Anterior cingulate cortex (tissue), 58 donors: ENCODE measurements at places on chromosomes 13 and 19.

GRCh38 chr13:43569658-43570057 is 217.1 kb downstream of the ENOX1 start:
- DNase-seq, result no peak

DNA sequence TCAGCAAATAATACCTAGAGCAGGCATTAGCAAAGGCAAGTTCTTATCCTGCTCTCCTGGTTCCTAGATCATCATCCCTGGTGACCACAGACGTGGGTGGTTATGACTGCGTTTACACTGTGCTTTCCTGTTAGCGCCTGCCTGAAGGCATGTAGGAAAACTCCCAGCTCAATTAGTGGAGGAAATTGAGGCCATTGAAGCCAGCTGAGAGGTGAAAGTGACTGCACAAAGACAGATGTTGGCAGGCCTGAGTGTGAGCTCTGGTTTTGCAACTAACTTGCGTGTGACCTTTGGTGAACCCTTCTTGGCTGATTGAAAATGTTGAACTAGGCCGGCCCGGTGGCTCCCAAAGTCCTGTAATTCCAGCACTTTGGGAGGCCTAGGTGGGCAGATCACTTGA is 17.5 kb upstream of the NWD1 start:
- DNase-seq, result no peak

DNA sequence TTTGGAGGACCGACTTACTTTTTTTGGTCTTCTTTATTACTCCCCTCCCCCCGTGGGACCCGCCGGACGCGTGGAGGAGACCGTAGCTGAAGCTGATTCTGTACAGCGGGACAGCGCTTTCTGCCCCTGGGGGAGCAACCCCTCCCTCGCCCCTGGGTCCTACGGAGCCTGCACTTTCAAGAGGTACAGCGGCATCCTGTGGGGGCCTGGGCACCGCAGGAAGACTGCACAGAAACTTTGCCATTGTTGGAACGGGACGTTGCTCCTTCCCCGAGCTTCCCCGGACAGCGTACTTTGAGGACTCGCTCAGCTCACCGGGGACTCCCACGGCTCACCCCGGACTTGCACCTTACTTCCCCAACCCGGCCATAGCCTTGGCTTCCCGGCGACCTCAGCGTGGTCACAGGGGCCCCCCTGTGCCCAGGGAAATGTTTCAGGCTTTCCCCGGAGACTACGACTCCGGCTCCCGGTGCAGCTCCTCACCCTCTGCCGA is 409 bp downstream of the FOSB start:
- no peak for DNase-seq

GRCh38 chr13:66111628-66112027 is 1118.5 kb downstream of the PCDH9 start:
- no peak for DNase-seq

DNA sequence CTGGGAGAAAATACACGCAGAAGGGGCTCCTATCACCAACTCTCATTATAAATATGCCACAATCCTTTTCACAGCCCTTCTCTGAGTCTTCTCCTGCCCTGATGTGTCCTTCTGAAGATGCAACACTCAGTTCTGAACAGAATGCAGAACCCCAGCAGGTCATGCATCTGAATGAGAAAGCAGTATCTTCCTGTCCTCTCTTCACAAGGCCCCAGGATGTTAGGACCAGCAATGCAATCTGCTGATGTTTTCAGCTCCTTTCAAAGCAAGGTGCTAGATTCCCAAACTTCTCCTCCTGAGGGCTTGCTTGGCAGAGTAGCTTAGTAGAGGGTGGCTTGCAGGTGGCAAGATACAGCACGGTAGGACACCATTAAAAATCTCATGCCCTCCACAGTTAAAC is 22.3 kb upstream of the DOCK9 start:
- DNase-seq, result no peak

DNA sequence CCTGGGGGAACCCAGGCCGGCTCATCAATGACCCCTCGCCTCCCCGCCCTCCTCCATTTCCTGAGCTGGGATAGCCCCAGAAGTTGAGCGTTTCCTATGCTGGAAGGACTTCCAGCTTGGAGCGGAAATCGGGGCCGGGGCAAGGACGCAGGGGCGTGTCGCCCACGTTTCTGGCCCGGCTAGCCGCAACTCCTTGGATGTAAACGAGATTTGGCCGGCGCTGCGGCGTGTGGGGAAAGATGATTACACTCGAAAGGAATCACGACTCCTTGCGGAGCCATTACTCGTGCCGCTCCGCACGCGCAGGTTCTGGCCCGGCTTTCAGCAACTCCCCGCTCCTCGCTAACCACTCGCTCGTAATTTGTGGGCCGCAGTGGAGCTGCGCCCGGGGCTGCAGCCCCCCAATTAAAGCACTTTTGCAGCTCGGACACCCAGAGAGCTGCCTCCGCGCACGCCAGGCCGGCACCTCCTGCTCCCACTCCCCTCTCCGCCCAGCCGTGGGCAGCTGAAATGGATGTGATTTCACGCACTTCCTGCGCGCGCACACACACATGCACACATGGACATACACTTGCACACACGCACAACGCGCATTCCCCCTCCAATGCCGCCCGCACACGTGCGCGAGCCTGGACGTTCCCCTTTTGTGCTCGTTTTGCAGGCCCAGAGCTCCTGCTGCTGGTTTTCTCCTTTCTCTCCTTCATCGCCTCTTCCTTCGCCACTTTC is 15.7 kb downstream of the ZIC5 start:
- no peak for DNase-seq

DNA sequence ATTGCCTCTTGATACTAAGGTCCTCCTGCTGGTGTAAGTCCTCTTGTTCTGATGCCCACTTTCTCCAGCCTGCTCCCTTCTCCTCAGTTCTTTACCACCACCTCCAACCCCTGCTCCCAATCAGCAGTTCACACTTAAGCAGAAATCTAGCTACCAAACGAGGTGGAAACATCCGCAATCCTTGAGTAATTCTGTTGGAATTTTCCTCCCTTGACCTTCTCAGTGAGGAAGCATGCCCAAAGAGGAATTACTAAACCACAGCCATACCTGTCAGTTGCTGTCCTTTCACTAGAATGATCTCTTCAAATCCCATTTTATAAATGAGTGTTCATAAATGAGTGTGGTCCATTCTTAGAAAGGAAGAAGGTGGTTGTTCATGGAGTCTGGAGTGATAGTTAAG is 289.9 kb downstream of the DACH1 start:
- no peak for DNase-seq

DNA sequence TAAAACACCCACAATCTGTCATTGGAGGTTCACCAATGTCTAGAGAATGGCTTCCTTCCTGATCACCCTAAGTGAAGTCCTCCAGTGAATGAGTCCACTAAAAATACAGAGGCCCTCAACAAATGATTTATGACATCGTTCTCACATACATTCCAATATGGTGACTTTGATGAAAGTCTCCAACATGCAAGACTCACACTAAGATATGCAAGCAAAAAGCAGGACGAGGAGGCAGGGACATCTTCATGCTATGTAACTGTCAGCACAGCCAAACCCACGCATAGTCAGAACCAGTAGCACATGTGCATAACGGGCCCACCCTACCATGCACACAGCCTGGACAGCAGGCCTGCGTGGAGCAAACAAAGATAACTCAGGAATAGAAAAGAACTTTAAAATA is 16.6 kb upstream of the LSM14A start:
- DNase-seq, result no peak

- no peak for DNase-seq
Measured at GRCh38 chr19:41626877-41627276, at the start of gene CEACAM4. Gene CEACAM4, minus strand, starts transcription at chr19:41627074. Its CDS starts 111 bp downstream, at chr19:41626963.

GRCh38 chr19:18865973-18866799 is 29.8 kb downstream of the CERS1 start:
- peak; percentile 11 for DNase-seq

GRCh38 chr13:33763021-33763420 is 54.9 kb upstream of the RFC3 start:
- DNase-seq, result no peak

DNA sequence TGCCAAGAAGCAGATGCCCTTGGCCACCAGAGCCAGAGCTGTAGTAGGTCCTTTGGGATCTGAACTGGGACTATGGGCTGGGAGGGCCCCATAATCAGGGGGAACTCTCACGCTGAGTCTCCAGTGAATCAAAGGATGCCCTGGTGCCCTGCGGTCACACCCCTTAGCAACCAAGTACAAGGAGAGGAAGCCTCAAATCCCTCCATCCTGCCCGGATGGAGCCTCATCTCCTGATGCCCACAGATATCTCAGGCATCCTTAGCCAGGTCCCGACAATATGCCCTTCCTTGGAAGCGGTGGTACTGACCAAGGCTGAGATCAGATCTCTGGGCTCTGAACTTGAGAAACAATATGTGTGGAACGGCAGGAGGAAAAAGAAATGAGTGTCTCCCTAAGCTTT is 1.7 kb downstream of the PLEKHA4 start:
- DNase-seq, result no peak

- no peak for DNase-seq
Measured at GRCh38 chr19:55095260-55096060, 19.8 kb downstream of the EPS8L1 start.

- no peak for DNase-seq
Measured at GRCh38 chr19:58217069-58217481, 11.6 kb upstream of the ZNF544 start.

DNA sequence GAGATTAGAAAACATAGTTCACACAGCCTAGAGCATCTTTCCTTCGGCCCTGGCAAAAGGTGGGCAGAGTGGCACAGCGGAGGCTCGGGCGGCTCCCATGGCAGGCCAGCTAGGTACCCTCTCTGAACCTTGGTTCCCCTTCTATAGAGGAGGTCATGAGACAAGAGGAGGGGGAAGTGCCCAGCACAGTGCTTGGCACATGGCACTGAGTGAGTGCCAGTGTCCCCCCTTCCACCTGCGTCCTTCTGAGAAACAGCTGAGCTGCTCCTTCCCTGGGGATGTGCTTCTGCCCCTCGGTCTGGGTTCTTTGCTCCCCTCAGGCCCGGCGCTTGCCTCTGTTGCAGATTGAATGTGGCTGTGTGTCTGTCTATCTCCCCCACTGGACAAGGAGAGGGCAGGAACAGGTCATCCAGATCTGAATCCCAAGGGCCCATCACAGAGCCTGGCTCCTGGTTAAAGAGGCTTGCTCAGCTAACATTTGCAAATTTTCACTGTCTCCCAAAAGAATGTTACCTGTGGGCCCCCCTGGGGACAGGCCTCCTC is 165.6 kb downstream of the USP12 start:
- no peak for DNase-seq

GRCh38 chr19:49161987-49162386 is 4.4 kb downstream of the TRPM4 start:
- DNase-seq, result no peak

DNA sequence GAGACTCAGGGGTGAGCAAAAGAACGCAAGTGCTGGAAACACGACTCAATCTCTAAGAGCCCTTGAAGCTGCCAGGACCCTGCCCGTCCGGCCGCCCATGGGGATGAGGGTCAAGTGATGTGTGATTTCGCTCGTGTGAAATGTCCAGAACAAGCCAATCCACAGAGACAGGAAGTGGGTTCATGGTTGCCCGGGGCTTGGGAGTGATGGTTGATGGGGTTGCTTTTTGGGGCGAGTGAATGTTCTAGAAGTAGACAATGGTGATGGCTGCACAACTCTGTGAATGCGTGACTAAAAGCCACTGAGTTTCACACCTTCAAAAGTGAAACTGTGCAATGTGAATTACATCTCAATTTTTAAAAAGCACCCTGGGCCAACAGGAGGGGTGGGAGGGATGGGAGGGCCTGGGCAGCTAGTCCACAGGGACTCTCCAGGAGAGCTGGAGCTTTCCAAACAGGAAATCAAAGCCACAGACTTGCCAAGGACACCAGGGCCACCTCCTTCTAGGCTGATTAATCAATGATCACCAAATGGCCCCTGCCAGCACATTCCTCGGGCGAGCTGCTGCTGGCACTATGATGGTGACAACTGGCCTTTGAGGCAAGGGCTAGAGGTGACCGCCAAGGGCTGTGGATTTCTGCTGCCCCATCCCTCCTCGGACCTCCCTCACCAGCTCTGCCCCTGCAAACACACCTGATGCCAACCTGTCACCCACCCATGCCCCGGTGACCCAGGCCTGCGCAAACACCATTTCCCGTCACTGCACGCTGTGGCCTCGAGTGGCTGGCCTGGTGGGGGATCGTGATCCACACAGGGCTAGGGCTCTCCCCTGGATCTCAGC is 14.0 kb downstream of the DPP9 start:
- no peak for DNase-seq

- no peak for DNase-seq
Measured at GRCh38 chr19:40588926-40589569, 12.1 kb upstream of the LTBP4 start.

- no peak for DNase-seq
Measured at GRCh38 chr13:77637588-77637987, 59.9 kb upstream of the SLAIN1 start.

GRCh38 chr13:76723551-76724232 is 162.5 kb downstream of the KCTD12 start:
- DNase-seq, result no peak

DNA sequence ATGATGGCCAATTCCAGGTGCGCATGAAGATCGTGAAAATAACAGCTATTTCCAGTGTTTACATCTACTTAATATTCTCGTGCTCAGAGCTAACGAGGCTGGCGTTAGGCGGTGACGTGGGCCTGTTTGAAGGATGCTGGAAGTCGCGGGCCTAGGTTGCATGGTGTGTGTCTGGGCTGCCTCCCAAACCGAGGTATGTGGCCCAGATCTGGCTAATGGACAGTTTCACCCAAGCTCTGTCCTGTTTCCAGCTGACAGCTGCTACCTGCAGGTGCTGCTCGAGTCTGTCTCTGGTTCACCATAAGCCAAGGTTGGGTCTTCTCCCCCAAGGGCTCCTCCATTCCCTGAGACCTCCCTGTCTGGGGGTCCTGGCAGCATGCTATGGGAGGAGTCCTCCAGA is 40.5 kb upstream of the KCTD15 start:
- DNase-seq, result no peak

GRCh38 chr13:111302045-111302726 is 18.3 kb upstream of the TEX29 start:
- DNase-seq, result no peak

- DNase-seq, result no peak
Measured at GRCh38 chr19:37719927-37720265, 335 bp upstream of the ZNF607 start.
